ENCODE measurements at places on chromosomes 3 and 15.

GRCh38 chr3:186308549-186308948 is 53.5 kb downstream of the DGKG start:
- no peak for DNase-seq

- DNase-seq: no peak
Measured at GRCh38 chr15:85563328-85563727, 182.9 kb downstream of the AKAP13 start.

DNA sequence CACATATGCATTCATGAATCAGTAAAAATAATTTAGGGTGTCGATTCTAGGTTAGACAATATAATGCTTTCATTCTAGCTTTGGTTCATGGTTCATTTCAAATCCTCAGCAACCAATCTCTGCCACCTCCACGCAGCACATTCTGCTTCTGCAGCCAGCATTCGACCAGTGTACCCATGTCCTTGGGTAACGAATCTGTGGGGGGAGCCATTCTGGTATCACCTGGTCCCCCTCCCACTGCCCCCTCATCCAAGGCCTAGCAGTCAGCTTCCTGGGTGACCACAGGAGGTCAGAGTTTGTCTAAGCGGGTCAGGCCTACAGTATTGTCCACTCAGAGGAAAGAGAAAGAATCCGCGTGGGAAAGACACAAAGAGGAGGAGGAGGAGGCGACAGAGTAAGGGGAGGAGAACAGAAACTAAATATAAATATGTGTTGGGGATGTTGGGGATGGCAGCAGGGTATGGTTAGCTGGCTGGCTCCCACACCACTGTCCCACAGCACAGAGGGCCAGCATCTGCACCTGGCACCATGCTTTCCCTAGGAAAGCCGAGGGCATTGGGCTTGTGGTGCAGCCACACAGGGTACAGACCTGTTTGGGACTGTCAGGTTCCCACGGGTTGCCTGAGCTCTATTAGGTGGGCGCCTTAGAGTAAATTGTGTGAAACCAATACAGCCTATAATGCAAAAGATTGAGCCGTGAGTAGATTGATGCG is 12.1 kb downstream of the PAK6 start:
- no peak for DNase-seq

- DNase-seq: no peak
Measured at GRCh38 chr3:52891164-52891563, 6.2 kb downstream of the STIMATE start.

GRCh38 chr15:23482228-23482627 is 35.2 kb upstream of the GOLGA6L2 start:
- no peak for DNase-seq

DNA sequence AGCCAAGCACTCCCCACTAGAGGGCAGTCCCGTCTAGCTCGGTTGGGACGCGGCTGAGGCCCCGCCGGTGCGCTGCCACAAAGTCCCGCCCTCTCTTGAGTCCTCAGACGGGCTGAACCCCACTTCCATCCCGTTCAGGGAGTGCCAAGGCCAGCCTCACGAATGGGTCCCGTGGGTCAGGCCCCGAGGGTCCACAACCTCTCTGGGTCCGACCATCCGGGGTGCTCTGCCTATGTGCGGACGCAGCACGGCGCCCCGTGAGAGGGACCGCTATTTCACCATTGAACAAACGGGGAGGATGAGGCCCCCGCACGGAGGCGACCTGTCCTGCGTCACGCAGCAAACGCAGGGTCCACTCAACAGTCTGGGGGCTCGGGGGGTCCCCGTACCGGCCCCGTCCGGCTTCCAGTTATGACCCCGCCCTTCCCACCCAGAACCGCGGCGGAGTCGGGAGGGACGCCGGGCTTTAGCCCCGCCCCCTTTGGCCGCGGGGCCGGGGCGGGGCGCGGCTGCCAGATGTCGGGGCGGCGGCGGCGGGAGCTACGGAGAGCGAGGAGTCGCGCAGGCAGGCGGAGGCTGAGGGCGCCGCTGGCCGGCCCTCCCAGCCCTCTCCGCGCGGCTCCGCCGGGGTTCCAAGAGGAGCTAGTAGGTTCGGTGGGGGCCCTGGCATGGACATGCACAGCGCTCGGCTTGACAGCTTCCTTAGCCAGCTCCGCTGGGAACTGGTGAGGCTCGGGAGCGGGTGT is at the start of gene INKA1:
Gene INKA1, plus strand, starts transcription at position 543 of the 746 bp plus-strand sequence. Its CDS starts 132 bp downstream, at position 675.
- no peak for DNase-seq

DNA sequence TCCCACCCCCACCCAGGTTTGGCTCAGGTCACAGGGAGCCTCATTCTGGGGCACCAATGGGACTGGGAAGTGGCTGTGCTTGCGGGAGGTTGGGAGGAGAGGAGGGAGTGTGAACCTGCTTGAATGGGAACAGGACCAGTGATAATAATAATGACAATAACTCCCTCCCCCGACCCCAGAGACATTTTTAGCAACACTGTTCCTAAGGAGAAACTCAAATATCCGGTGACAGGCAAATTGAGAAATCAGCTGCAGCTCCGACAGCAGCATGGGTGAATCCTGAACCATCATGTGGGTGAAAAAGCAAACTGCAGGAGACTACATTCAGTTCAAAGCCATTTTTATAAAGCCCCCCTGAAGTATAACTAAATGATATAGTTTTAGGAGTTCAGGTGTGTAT is 11.6 kb upstream of the RPL29 start:
- no peak for DNase-seq

DNA sequence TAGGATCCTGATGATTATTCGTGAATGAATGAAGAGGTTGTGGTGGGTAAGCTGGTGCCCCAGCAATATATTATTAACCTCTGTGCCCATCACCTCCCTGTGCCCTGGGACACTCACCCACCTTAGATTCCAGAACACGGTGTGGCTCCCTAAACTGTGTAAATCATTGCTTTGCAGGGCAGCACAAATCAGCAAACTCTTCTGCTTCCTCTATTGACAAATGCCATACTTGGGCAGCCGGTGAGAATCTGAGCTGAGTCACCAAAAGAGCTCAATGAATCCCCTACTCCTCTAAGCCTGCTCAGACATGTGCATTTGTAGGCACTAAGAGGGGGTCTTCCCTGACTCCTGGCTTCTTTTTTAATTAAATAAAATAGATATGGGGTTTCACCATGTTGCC is 15.7 kb downstream of the UQCC5 start:
- DNase-seq: no peak

GRCh38 chr3:101637451-101637850 is 39.5 kb downstream of the ZBTB11 start:
- no peak for DNase-seq
